ENCODE measurements at places on chromosomes 4 and X.

DNA sequence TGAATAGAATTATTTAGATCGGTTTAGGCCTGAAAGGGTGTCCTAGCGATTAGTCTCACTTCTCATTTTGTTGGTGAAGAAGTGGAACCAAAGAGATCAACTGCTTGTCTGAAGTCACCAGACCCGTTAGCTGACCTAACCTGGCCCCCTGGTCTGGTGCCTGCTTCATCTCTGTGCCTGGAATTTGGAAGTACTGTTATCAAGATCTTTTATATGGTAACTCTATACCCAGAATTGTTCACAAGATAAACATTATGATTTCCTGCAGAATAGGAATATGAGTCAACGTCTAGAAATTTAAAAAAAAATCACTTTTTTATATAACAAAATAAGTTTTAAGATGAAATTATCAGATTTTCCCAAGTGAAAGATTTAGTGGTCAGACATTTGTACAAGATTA is 37.2 kb downstream of the LRP2BP start:
- DNase-seq, result no peak

DNA sequence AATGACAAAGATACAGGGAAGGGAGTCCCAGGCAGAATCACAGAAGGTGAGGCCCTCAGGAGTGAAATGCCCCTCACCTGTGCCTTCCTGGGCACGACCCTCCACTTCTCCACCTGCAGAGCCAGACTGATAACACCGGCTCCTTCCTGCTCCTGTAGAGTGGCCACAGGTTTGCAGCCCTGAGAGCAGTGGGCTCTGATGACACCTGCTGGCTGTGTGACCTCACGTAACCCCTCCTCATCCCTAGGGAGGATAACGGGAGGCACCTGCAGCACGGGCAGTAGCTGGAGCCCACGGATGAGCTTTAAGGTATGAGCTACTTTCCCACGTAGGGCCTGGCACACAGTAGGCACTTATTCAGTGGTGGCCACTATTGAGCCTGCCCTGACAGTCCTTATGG is 25.5 kb upstream of the MAN2B2 start:
- no peak for DNase-seq

- no peak for DNase-seq
Measured at GRCh38 chr4:87053176-87053658, 118.4 kb downstream of the AFF1 start.

DNA sequence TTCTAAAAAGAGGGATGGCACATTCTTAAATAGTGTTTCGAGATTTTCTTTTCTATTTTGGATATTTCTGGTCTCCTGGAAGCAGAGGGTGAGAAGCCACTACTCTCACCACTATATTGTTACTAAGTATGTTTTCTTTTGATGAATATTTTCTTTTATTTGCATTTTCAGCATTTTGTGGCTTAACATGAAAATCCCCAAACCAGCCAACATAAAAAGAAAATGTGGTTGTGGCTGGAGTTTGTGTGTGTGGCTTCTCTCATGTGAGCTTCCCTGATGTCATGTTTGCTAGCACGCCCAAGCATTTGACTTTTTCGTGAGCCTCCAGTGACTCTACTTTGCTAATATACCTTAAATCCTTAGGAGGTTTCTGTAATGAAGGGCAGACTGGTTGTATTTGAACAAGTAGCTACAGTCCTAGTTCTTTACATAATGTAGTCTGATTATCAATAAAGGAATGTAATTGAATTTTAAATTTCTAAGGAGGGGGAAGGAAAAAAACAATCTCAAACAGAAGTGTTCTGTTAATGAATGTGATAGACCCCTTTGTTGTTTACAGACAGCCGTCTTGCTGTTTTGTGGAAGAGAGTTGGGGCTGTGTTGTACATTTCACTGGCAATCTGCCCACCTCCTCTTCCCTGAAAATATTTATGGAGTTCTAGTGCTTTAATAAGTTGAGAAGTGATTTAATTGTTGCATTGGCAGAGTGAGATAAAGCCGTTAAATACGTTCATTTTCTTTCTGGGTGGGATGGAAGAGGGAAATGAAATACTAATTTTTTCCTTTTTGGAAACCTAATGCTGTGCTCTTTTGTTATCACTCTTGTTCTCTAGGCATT is 114.6 kb downstream of the ARHGAP10 start:
- no peak for DNase-seq

- DNase-seq, result no peak
Measured at GRCh38 chr4:40845154-40845835, 95.5 kb downstream of the NSUN7 start.

GRCh38 chr4:128241425-128241913 is 46.1 kb downstream of the PGRMC2 start:
- DNase-seq, result no peak

GRCh38 chr4:48945981-48946380 is 39.4 kb upstream of the OCIAD2 start:
- no peak for DNase-seq

GRCh38 chr4:89855236-89855635 is 18.3 kb upstream of the SNCA start:
- no peak for DNase-seq

DNA sequence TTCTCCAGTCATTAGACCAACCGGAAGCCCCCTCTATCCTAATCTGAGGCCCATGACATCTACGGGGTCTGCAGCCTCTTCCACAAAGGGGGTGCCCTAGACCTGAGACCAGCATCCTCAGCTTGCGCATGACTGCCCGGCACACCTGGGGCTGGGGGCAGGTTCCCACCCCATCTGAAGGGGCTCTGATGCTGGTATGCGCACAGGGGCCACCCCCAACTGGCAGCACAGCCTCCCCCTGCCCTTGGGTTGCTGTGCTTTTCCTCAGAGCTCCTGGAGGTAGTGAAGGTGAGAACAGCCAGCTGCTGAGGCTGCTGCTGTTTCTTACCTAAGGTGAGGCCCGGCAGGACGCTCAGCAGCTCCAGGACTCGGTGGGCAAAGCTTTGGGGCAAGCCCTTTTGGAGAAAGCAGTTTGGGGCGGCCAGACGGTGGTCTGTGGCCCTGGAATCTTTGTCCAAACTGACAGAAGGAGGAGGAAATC is 18.9 kb upstream of the CPLX1 start:
- DNase-seq, result peak; percentile 34

DNA sequence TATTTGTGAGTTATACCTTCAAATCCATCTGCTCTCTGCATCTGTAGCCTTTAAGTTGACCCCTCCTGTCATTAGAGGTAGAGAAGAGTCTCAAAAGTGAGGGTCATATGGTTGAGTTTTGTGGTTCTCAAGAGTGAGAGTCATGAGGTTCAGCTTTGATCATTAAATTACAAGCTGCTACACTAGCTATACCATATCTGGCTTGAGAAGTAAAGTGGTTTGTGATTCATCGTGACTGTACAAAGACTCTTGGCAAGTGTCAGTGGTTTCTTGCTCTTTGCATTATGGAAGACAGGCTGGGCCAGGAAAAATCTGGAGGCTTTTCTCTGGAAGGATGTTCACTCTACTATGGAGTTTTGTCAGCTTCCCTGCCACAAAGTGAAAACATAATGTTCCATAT is 170.6 kb downstream of the ZC4H2 start:
- no peak for DNase-seq

DNA sequence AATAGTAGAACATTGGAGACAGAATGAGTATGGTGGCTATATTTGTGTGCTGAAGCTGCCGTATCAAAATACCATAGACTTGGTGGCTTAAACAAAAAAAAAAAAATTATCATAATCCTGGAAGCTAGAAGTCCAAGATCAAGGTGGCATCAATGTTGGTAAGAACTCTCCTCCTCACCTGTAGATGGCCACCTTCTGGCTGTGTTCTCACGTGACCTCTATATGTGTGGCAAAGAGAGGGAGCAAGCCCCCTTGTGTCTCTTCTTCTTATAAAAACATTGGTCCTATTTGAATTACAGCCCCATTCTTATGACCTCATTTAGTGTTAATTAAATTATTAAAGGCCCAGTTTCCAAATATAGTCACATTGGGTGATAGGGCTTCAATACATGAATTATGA is 1640.9 kb upstream of the PCDH7 start:
- DNase-seq, result no peak

DNA sequence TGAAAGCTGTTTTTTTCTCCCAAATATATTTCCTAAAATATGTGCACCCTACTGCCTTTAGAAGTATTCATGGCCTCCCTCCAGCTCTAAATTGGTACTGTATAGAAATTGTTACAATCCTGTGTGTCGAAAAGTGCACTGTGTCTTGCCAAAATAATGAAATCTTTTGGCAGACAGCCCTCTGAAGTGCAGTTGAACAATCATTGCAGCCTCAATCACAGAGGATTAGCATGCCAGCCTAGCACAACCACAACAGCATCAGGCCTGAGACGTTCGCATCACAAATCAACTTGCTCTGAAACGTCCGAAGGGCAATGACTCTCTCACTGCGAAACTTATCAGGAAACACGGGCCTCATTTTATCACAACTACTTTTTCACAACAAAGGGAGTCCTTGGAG is 99.0 kb downstream of the ANOS1 start:
- DNase-seq, result no peak

GRCh38 chr4:77625485-77625884 is 19.9 kb downstream of the CXCL13 start:
- no peak for DNase-seq

- no peak for DNase-seq
Measured at GRCh38 chr4:185225940-185226339, 16.5 kb downstream of the SNX25 start.

GRCh38 chr4:113181289-113182007 is 132.0 kb downstream of the ANK2 start:
- no peak for DNase-seq

GRCh38 chr4:6023731-6024130 is 5.5 kb upstream of the C4orf50 start:
- no peak for DNase-seq

DNA sequence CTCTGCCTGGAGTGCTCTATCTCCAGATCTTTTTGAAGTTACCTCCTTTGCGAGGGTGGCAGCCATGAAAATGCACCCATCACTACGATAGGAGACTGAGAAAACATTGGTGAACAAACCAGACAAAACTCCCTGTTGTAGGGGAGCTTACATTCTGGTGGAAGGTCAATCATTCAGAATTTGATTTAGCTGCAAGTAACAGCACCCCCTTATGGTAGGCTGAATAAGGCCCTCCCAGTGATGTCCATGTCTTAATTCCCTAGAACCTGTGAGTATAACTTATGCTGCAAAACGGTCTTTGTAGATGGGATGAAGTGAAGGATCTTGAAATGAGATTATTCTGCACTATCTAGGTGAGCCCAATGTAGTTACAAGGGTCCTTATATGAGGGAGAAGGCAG is 5.6 kb upstream of the TEC start:
- DNase-seq, result no peak

DNA sequence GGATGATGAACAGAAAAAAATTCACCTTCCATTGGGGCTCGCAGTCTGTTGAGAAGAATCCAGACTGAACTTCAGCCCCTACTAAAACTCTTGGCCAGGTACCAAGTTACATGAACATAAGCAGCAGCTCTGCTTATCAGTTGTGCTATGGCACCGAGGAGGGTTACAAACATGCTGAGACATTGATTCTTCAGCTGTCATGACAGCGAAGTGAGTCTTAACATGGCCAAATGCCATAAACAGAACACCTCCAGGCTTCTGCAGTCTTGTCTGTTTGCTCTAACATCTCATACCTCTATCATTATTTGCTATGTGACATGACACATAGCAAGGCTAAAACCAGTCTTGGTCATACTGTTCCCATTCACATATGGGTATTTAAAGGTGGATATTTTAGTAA is 521.5 kb downstream of the GRID2 start:
- no peak for DNase-seq

All from mucosa of descending colon (tissue), 3 donors.